ENCODE measurements at places on chromosomes 12 and 14. TPM values are rescaled to one million over a fixed set of nuclear protein-coding genes. Genes with fewer than 3 reads are reported as not detected.

The RNF10 gene
- 229 TPM for total RNA-seq

The SUDS3 gene
- total RNA-seq: 28.6 TPM

The TNS2 gene
- total RNA-seq: 0.78 TPM

DNA sequence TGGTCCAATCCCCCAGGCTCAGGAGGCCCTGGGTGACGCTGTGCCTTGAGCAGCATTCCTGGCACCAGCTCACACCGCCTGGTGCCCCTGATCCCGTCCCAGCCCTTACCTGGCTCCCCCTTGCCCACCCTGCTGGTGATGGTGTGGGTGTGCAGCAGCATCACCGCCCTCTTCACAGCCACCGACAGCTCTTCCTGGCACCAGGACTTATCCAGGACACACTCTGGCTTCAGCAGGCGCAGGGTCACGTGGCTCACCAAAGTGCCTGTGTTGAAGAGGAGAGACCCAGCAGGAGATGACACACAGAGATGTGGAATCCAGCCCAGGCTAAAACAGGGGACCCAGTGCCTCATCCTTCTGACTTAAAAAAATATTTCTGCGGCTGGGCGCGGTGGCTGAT lies 36.2 kb downstream of the GCN1 start:
- no peak for DNase-seq
- H3K36me3 ChIP-seq: peaks cover 78% of the 10 kb centered on the region
- H3K4me3 ChIP-seq: no peak overlapping the region
- H3K4me1 ChIP-seq: peaks cover 19% of the 10 kb centered on the region
- no peaks in the 10 kb centered on the region for H3K27me3 ChIP-seq
